BE2C (cell line): ENCODE measurements at places on chromosomes 7 and 10.

DNA sequence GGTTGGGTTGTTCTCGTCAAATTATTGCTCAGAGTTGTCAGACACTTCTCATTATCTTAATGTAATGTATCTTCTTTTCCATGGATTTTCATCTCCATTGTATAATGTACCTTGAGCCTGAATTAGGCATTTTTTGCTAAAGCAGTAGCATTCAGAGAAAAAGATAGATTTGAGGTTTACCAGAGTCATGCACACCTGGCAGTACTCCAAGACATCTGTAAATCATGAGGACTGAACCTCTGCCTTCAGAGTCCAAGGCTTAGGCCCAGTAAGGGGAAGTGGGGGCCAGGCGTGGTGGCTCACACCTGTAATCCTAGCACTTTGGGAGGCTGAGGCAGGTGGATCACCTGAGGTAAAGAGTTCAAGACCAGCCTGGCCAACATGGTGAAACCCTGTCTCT, 624.3 kb upstream of the MBL2 start:
- DNase-seq: no peak

GRCh38 chr7:139531094-139531493, 7.6 kb downstream of the CLEC2L start:
- no peak for DNase-seq

DNA sequence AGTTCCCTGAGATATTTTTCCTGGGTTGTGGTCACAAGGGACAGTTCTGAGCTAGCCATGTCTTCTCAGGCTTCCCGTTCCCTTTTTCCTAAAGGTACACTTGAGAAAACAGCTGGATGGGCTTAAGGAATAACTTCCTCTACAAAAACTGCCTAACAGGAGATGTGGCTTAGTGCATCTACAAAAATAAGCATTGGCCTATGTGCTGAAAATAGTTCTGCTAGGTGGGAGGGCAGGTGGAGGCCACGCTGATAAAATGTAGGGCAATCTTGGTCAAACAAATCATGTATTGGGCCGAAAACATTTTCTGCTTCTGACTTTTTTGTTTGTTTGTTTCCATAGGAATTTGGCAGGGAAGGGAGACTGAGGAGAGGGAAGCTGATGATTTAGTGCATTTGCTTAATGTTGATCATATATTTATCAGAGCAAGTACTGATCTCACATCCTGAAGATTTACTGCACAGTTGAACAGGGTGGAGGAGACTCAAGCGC, 409.4 kb upstream of the FZD8 start:
- no peak for DNase-seq

DNA sequence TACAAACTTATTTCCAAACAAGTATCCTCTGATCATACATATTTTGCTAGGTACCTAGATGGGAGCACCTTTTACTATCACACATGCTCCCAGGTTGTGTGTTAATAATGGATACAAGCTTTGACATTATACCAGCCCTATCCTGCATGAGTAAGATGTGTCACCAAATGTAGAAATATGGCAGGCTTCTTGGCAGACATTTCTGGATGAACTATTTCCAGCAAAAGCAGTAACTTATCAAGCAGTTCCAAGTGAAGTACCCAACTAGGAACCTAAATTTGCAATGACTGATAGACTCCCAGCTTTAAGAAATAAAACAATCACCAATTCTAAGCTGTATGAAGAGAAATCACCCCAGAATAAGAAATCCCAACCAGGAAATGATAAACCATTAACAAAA, 103.7 kb upstream of the TMEM72 start:
- DNase-seq: no peak

- no peak for DNase-seq
These were observed 89.3 kb upstream of the RNF148 start for GRCh38 chr7:122791959-122792545.

GRCh38 chr10:21080261-21080660, 183.2 kb upstream of the NEBL start:
- no peak for DNase-seq

DNA sequence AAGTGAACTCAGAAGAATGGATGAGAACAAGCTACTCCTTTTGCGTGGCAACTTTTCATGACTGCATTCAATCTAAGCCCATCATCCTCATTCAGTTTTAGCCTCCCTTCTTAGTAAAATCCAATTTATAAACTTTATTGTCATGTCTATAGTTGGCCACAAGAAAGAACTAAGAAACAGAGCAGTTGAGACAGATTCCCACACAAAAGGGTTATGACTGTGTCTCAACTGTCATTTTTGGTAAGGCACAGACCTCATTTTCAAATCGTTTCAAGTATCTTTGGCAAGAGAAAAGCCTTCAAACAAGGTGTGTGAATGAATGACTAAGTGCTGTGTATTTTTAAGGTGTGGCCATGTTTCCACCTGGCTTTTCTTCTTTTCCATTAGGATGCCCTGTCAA, 84.2 kb upstream of the CREB5 start:
- no peak for DNase-seq

DNA sequence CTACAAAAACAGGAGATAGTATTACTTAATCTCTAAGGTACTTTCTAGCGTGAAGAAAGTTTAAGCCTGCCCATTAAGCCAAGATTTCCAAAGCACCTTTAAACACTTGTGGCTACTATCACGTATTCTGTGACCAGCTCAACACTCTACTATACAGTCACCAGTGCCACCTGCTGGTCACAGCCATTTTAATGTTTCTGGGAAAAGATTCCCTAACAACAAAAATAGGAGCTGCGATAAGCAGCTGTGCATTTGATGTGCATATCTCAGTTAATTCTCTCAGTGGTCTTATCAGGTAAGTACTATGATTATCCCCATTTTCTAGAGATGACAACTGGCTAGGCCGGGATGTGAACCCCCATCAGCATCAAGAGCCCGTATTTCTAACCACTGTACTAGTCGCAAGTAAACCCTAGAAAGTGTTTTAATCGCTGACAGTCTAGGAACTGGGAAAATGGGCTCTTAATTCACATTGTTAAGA, 860 bp downstream of the SEC31B start:
- DNase-seq: peak; percentile 74

- peak; percentile 51 for DNase-seq
These were observed 58.8 kb downstream of the PARP12 start for GRCh38 chr7:140003913-140004382.

DNA sequence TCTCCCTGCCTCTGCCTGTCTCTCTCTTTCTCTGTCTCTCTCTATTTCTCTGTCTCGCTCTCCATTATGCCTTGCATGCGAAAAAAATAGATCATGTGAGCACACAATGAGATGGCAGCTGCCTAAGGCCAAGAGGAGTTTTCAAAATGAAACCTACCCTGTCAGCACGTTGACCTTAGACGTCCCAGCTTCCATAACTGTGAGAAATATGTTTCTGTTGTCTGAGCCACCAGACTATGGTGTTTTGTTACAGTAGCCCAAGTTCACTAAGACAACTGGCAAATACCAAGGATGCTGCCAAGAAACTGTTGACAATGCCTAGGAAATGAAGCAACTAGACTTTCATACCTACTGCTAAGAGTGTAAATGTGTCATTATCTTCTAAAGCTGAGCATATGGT, 70.6 kb upstream of the PLXDC2 start:
- no peak for DNase-seq

DNA sequence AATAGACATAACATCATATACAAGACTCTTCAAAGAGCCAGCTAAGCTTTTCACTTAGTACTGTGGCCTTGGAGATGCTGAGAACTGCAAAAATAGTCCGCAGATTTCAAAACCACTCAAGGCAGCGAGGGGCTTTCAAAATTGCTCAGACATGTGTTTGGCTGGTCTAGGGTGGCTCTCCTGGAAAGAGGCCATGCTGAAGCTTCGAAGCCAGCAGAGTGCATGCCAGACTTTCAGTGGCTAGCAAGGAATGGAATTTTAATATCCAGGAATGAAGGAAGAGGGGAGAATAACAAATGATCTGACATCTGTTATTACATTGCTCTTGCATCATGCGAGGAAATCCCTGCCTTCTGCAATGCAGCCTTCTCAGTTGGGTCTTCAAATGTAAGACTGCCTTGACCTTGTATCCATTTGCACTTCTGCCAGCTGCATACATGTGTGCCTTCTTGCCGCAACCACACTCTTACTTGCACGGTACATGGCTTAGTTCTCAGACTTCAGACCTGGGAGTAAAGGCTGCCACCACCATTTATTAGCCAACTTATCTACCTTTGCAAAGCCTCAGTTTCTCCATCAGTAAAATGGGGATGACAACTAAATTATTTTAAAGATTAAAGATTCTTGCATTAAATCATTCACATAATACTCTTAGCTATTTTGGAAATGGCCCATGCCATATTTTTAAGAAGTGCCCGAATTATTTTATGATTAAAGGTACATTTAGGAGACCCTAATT, 55.9 kb downstream of the ITIH5 start:
- no peak for DNase-seq

- no peak for DNase-seq
These were observed 25.0 kb upstream of the ITGB8 start for GRCh38 chr7:20305726-20306125.

DNA sequence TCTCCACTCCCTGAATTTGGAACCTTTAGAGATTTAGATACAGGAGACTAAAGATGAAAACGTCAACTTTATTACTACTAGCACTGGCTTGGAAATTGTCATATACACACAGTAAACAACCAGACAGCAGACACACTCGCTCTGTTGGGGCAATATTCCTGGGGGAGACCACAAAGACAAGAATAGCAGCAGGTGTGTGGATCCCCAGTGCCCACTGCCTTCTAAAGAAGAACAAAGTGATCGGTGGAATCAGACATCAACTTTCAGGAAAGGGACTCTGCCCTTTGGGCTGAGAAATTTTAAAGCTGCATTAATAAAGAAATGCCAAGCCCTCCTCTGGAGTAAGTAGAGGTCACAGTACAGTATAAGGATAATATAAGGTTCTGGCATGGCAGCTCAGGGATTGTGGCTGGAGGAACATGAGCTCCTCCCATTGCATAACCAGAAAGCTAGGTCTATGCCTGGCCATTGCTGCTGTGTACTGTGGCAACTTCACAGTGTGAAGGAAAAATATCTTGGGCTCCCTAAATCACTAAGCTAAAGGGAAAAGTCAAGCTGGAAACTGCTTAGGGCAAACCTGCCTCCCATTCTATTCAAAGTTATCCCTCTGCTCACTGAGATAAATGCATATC, 57.1 kb upstream of the ANKRD1 start:
- no peak for DNase-seq

- no peak for DNase-seq
These were observed 49.6 kb downstream of the PLPP4 start for GRCh38 chr10:120506674-120507073.

- no peak for DNase-seq
These were observed 211.0 kb downstream of the WDR11 start for GRCh38 chr10:121062115-121062514.

- no peak for DNase-seq
These were observed 539.4 kb upstream of the MGMT start for GRCh38 chr10:128927497-128928161.

GRCh38 chr10:123133541-123134342, 2.0 kb upstream of the HMX3 start:
- DNase-seq: no peak

DNA sequence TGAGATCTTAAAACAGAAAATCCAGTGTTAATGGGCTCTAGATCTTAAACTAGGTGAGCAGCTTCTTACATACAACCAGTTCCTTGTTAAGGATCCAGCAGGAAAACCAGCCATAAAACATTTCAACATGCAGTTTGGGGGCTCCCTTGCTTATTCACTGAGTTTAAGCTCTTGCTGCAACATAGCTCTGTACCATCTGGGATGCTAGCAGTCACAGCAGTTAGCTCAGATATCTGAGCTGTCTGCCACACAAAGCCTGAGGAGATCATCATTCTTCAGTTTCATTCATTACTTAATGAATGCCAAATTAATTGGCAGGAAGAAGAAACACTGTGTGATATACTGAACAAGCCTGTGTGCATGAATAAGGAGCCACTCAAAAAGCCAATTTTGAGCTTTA, 62.8 kb downstream of the PODXL start:
- DNase-seq: no peak

- no peak for DNase-seq
These were observed 18.6 kb upstream of the MTPN start for GRCh38 chr7:135995748-135996147.

GRCh38 chr7:45700556-45700955, 126.4 kb downstream of the ADCY1 start:
- no peak for DNase-seq

DNA sequence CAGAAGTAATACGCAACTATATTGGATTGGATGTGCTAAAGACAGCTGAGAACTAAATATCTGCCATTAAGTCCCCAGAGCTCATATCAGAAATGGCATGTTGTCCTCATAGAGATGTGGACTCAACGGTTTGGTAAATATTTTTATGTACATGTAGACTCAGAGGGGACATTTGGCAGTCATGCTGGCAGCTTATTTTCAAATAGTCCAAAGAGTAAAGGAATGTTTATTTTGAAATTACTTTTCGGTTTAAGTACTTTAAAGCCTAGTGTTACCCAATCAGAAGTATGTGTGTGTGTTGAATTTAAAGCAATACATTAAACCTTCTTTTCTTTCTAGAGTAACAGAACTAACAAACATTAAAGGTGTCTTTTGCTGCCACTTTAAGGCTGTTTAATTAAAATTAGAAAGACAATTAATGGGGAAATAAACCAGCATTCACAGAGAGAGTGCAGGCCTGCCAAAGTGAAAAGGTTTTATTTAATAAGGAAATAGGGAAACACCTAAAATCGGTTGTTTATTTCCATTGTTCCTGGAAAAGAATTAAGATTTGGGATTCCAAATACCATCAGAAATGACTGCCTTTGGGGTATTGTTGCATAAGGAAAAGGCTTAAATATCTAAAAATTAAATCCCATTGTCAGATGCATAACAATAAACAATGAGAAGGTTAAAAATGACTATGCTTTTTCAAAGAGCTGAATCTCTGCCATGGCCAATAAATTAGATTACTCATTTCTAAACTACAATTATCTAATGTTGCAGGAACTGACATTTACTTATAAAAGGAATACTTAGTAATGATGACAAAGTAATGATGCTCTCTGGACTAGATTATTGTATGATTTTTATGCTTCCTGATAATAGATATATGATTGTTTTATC, 113.4 kb upstream of the AHR start:
- DNase-seq: no peak

GRCh38 chr10:22846294-22846693, 81.6 kb upstream of the ARMC3 start:
- no peak for DNase-seq

GRCh38 chr7:159061674-159062212, 82.9 kb downstream of the VIPR2 start:
- DNase-seq: no peak
